ENCODE measurements at places on chromosomes 2 and 18.

DNA sequence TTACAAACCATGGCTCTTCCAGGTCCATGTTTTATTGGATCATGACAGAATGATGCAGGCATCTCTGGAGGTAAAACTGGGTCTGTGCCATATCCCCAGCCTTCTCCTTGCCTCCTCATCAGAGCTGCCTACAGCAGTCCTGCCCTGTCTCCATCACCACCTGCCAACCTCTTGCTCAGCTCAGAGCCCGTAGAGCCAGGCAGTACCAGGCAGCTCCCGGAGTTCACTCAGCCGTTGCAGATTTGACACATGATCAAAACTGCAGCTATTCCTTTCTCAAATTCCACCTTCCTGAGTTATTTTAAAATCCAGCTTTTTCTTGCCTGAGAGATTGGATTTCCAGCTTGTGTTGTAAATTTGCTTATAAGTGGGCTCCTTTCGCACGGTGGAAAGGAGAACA, 218.2 kb upstream of the CELF4 start:
- no peak for DNase-seq

GRCh38 chr2:67048314-67048713, 348.8 kb upstream of the ETAA1 start:
- no peak for DNase-seq

- DNase-seq, result no peak
Measured at GRCh38 chr18:27719680-27720079, 457.2 kb downstream of the CDH2 start.

- DNase-seq, result no peak
Measured at GRCh38 chr18:65239787-65240186, 511.0 kb upstream of the CDH7 start.

GRCh38 chr18:25299426-25300300, 52.3 kb downstream of the ZNF521 start:
- DNase-seq, result no peak

- DNase-seq, result no peak
Measured at GRCh38 chr2:138455691-138456090, 45.9 kb upstream of the SPOPL start.

DNA sequence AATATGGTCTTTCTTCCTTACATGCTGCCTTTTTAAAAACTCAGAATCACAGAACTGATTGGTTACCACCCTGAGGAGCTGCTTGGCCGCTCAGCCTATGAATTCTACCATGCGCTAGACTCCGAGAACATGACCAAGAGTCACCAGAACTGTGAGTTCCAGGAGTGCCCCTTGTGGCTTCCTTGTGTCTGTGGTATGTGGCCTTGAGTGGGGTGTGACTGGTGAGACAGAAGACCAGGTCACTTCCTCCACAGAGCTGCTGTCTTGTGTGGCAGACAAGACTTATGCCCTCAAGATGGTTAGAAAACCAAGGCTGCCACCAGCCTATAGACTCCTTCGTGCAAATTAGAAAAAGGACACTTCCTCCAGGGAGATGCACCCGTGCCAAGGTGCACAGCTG, 72.6 kb downstream of the EPAS1 start:
- DNase-seq, result no peak

- DNase-seq, result no peak
Measured at GRCh38 chr2:216665242-216665641, 30.1 kb downstream of the IGFBP5 start.

GRCh38 chr2:174750923-174751441, 13.3 kb downstream of the CHRNA1 start:
- DNase-seq, result no peak

- DNase-seq, result no peak
Measured at GRCh38 chr2:208256192-208256782, 1.4 kb upstream of the IDH1 start.

- DNase-seq, result no peak
Measured at GRCh38 chr2:84741182-84741822, 139.6 kb downstream of the TRABD2A start.

GRCh38 chr2:38658613-38659012, 7.3 kb upstream of the GALM start:
- DNase-seq, result no peak

GRCh38 chr2:68756178-68756577, 21.6 kb downstream of the ARHGAP25 start:
- DNase-seq, result no peak

- no peak for DNase-seq
Measured at GRCh38 chr2:33214436-33214835, 262.0 kb upstream of the RASGRP3 start.

DNA sequence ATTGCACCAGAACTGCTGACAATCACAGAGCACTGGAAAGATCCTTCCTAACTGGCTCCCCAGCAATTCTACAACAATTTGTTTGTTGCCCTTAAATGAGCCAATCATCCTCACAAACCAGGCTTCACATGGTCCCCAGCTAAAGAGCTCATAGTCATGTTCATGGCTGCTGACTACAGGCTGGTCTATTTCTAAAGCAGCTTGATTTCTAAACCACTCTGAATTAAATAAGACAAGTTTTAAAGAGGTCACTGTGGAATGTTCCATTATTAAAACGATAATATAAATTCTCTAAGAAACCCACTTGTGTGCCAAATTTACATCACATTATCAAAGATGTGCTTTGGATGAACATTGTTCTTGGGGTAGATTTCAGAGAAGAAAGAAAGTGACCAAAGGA, 110.7 kb downstream of the COPS8 start:
- no peak for DNase-seq
